HTR-8/SVneo (cell line): ENCODE measurements at places on chromosomes 12 and 14.

DNA sequence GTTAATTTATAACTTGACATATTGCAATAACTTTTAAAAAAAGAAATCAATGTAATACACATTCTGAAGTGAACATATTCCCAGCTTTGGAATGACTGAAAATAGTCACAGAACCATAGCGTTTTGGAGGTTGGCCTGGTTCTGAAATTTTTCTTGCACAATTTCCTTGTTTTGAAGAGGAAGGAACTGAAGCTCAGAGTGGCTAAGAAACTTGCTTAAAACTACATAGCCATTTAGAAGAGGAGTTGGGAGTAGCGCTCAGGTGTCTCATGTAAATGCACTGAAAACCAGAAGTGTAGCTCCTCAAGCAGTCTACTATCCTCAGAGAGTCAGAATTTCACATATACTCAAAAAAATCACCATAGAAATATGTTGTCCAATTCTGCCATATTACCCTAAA lies 41.2 kb downstream of the SLC38A1 start:
- DNase-seq: no peak

GRCh38 chr14:92573761-92574498 lies 60.3 kb downstream of the RIN3 start:
- no peak for DNase-seq

- no peak for DNase-seq
Measured at GRCh38 chr12:27012982-27013255, 1.3 kb downstream of the TM7SF3 start.

GRCh38 chr12:5807090-5807414 lies 138.0 kb downstream of the ANO2 start:
- DNase-seq: no peak

- no peak for DNase-seq
Measured at GRCh38 chr14:22552001-22552826, 36.8 kb downstream of the DAD1 start.

DNA sequence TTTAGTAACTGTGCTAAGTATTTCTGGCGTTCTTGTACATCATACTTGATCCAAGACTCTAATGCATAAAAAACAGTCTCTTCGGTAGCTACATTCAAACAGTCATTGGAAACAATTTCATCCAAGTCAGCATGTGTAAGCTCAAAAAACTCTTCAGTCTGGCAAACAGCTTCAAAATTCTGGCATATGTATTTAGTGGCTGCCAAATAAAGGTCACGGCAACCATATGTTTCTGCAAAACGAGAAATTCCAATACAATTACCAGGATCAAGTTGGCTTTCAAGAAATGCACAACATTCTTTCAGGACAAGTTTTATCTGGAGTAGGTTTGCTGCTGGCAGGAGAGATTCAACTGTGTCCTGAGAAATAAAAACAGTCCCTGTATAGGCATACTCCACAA lies 16.5 kb downstream of the KLHL28 start:
- no peak for DNase-seq

GRCh38 chr14:76941946-76942805 lies 86.3 kb downstream of the IRF2BPL start:
- DNase-seq: no peak

DNA sequence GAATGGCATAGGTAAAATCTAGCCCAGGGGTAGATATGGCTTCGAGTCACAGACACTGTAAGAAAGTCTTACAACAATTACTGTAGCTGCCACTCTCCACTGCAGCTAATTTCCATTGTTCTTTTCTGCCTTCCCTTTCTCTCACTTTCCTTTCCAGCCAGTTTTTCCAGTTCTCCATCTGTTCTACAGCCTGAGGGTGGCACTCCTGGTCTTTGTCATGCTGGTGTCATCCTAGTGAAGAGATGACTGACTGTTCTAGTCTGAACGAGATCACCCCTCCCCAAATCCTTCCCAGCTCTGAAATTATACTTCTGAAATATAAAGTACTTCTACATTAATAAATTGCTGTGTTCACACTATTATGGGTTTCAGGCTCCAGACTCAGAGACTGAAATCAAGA lies 74.2 kb upstream of the CSRP2 start:
- DNase-seq: no peak

GRCh38 chr12:63419154-63419553 lies 249.1 kb downstream of the DPY19L2 start:
- DNase-seq: no peak

DNA sequence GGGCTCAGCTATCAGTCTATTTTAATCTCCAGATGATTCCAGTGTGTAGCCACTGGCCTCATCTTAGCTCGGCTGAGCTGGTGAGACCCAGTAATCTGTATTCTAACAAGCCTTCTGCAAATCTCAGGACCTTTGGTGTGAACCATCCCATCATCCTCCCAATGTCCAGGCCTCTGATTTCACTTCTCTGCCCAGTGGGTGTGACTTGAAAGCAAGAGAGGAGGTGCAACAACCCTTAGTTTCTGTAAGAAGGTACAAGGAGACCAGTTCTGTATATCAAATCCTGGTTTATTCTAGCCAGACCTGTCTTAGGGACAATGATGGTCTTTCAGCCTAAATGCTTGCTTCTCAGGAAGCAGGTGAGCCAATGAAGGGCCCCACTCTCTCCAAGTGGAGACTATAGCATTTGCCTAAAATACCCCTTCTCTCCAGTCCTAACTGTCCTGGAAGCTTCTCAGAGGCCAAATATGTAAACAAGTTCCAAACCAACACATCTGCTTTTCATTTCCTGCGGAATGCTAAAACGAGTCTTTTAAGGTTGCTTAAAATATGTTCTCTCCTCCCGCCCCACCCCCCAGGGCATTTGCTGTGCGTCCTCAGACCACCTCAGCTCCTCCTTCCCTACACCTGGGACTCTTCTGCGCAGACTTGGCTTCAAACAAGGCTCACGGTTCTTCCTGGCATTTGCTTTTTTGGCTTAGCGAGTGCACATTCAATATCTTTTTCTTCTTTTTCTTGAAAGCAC lies 78.4 kb upstream of the FUT8 start:
- DNase-seq: no peak

GRCh38 chr12:92739113-92739512 lies 36.3 kb downstream of the PLEKHG7 start:
- DNase-seq: no peak

DNA sequence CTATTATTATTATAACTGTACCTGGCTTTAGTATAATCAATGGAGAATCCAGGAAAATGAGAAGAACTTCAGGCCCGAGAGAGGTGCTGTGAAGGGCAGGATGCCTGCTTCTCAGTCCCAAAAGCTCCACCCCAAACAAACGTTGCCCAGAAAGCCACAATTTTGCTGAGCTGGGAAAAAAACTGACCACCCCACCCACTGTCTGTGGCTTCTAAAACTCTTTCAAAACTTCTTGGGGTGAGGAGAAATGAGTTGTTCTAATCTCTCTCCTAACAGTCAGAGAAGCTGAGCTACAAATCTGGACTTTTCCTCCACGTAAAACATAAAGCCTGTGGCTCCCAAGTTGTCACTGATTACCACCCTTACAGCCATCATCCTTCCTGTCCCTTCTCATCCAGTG lies 13.4 kb downstream of the VDR start:
- no peak for DNase-seq

GRCh38 chr12:46217541-46218321 lies 51.1 kb downstream of the SLC38A1 start:
- no peak for DNase-seq

GRCh38 chr14:100914597-100915021 lies 11.1 kb upstream of the RTL1 start:
- no peak for DNase-seq

DNA sequence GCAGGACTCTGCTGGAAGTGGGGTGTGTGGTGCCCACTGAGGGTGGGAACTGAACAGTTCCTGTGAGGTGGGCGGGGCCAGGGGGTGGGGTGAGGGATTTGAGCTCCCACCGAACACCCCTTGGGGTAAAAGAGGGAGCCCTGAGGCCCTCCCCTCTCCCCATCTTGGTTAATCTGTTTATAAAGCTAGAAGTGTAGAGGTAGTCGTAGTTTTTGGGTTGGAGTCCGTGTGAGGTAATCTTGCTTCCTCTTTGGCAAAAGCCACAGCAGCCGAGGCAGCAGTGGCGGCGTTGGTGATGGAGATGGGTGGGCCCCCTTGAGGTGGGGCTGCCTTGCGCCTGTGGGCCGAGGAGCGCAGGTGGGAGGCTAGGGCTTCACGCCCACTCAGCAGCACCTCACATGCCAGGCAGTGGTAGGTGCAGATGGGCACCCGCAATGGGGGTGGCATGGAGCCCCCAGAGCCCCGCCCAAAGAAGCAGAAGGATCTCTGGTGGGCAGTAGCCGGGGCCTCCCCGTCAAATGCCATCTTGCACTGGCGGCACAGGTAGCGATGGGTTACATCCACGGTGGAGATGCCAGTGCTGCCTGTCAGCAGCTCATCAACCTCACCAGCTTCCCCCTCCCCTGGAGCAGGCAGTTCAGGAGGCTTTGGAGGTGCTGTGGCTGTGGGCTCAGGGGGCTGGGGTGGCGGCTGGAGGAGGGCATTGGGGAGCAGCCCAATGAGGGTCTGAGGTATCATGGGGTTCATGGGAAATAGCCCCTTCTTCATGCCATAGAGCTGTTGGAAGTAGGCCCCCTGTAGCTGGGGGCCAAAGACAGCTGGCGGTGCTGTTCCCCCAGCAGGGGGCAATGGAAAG lies 29.6 kb downstream of the ZFHX2 start:
- DNase-seq: no peak

DNA sequence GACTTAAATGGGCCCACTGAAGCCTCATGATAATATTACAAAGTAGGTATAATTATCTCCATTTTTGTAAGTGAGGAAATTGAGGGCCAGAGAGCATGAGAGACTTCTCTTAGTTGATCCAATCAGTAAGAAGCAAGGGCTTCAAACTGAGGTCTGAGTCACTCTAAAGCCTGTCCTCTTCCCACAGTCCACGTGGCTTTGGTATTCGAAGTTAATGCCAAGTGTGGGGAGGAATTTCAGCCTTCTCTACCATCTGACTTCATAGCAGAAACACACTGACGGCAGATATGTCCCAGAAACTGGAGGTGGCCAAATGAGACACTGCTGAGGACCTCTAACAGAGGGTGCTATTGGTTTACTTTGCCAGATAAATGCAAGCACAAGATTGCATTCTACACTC lies 114.4 kb upstream of the OVCH1 start:
- no peak for DNase-seq
